ENCODE measurements at places on chromosomes 2 and 18.

DNA sequence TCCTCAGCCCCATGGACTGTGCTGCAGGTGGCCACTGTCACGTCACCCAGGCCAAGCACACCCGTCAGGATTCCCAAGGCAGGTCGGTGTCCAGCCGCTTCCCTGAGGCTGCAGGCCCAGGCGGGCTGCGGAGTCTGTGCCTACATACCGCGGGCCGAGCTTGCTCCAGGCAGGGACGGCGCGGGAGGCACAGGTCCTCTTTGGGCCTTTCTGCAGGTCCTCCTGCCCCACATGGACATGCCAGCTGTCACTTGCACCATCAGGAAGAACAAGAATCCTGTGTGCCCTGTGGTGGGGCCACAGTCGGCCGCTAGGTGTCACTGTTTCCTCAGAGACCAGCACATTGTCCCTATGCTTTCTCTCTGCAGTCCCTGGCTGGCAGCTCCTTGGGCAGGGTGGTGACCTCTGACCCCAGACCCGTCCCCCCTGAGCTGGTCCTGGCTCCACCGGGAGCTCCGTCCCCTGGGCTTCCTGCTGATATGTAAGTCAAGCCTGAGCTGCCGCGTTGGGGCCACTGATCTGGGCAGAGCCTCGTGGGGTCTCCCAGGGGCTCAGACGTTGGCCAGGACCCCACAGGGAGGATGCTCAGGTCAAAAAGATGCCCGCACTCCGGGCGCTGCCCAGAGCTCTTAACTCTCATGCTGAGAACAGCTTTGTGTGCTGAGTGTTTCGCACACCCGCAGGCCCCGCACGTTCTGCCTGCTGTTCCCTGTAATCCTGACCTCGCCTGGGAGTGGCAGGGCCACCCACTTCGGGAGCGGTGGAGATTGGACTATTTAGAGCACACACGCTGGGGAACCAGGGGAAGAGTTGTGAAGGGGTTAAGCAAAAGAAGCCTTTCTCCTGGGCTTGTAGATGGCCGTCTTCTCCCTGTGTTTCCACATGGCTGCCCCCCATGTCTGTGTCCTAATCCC is 17.3 kb upstream of the AGXT start:
- no peaks in the 10 kb centered on the region for H3K4me1 ChIP-seq
- no peak overlapping the region for H3K27ac ChIP-seq
- H3K4me3 ChIP-seq: no peak overlapping the region
- DNase-seq: peak; percentile 86
- H3K36me3 ChIP-seq: no peaks in the 10 kb centered on the region
- no peaks in the 10 kb centered on the region for H3K27me3 ChIP-seq

DNA sequence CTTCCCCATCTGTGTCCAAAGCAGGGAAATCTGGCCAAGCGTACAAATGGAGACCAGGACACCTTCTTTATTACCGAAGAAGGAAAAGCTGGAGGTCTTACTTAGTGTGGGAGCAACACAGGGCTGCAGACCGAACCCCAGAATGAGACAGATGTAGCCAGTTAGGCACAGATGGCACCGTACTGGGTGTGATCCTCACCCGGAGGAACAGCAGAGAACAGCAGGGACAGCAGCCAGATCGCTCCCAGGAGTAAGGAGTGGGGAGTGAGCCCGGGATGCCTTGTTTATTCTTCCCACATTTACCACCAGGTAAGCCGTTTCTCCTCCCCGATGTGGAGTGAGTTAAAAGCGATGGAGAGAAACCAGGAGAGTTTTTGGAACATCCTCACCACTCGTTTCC is 150.7 kb upstream of the SPRED2 start:
- H3K27me3 ChIP-seq: no peaks in the 10 kb centered on the region
- H3K4me3 ChIP-seq: no peak overlapping the region
- DNase-seq: no peak
- no peak overlapping the region for H3K27ac ChIP-seq
- H3K36me3 ChIP-seq: no peaks in the 10 kb centered on the region

DNA sequence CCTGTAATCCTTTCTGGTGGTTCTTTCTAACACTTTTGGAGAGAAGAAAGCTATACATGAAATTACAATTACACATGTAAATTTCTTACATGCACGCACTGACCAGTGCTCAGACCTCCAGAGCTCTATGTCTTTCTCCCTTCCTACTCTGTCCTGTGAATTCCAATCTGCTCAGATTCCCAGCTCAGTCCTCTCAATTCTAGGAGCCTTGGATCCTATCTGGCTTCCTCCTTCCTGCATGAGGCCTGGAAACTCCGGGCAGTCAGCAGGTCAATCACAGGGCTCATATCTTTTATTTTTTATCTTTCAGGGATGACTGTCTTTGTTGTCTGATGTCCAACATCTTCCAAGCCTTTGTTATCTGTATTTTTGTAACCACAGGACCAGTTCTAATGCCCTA is 56.0 kb downstream of the NEURL3 start:
- H3K4me3 ChIP-seq: no peak overlapping the region
- H3K36me3 ChIP-seq: no peaks in the 10 kb centered on the region
- H3K4me1 ChIP-seq: no peaks in the 10 kb centered on the region
- no peaks in the 10 kb centered on the region for H3K27me3 ChIP-seq

GRCh38 chr2:136254681-136255080 is 136.7 kb upstream of the CXCR4 start:
- H3K4me3 ChIP-seq: no peak overlapping the region
- DNase-seq: no peak
- H3K36me3 ChIP-seq: no peaks in the 10 kb centered on the region

DNA sequence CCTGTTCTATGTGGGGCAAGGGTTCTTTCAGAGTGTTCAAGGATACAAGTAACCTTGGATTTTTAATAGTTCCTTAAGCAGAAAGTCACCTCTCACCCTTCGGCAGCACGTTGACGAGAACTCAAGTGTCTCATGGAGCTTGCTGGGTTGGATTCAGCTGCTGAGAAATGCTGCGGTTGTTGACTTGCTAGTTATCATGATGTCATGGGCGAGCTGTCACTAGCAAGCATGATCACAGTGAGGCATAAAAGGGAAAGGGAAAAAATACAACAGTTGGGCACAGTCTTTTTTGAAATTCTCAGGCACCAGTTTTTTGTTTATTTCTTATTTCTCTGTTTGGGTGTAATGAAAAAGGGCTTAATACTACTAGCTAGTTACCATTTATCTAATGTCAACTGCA is 53.2 kb downstream of the ADCYAP1 start:
- peaks cover 9% of the 10 kb centered on the region for H3K4me1 ChIP-seq
- DNase-seq: no peak
- no peak overlapping the region for H3K27ac ChIP-seq
- H3K36me3 ChIP-seq: no peaks in the 10 kb centered on the region

- no peak overlapping the region for H3K4me3 ChIP-seq
- no peaks in the 10 kb centered on the region for H3K27me3 ChIP-seq
- H3K4me1 ChIP-seq: peaks cover 9% of the 10 kb centered on the region
- peaks cover under 1% of the 10 kb centered on the region for H3K36me3 ChIP-seq
- H3K27ac ChIP-seq: no peak overlapping the region
Observed at GRCh38 chr2:222604749-222605515, 51.0 kb downstream of the FARSB start.

DNA sequence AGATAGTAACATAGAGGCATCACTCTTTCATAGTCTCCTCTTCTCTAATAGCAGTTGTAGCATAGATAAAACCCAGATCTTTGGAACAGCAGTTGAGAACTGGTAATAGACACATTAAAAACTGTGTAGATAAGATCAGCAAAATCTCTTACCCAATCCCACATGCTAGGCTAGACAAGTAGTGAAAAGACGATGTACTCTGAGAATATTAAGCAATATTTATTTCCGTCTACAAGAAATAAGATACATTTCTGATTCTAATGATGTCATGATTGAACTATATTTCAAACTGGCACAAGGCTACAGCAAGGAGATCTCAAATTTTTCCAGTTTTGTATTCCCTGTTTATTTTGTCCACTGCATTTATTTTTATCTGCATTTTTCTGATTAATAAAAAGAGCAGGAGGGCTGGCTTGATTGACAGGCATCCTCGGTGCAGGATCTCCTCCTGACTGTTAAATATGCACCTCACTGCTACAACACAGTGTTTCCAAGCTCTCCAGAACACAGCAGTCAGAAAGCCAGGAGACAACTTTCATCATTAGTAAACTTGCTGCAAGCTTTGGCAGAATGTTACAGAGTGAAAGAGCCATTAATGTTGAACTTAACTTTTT is 73.3 kb upstream of the ATIC start:
- no peaks in the 10 kb centered on the region for H3K36me3 ChIP-seq
- H3K27ac ChIP-seq: no peak overlapping the region

GRCh38 chr2:132581591-132581990 is 88.4 kb downstream of the LYPD1 start:
- no peak overlapping the region for H3K4me3 ChIP-seq
- H3K4me1 ChIP-seq: no peaks in the 10 kb centered on the region
- H3K27me3 ChIP-seq: no peaks in the 10 kb centered on the region
- no peak overlapping the region for H3K27ac ChIP-seq
- H3K36me3 ChIP-seq: no peaks in the 10 kb centered on the region

DNA sequence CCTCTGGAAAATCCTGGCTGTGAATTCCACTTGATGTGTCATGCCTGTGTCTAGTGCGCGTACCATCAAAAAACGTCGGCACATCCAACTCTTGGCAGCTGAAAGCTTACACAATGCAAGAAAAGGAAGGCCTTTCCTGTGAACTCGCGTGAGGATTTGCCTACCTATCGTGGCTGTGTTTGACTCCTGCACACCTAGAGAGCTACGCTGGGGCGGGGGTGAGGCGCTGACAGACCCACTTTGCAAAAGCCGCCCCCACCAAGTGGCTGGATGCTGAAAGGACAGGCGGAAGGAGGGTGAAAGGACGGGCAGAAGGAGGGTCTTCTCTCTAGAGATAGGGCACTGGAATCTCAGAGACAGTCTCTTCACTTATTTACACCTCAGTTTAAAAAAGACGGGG is 270.1 kb downstream of the EIPR1 start:
- no peaks in the 10 kb centered on the region for H3K27me3 ChIP-seq
- no peaks in the 10 kb centered on the region for H3K36me3 ChIP-seq
- no peak overlapping the region for H3K4me3 ChIP-seq
- no peak overlapping the region for H3K27ac ChIP-seq
- DNase-seq: no peak

DNA sequence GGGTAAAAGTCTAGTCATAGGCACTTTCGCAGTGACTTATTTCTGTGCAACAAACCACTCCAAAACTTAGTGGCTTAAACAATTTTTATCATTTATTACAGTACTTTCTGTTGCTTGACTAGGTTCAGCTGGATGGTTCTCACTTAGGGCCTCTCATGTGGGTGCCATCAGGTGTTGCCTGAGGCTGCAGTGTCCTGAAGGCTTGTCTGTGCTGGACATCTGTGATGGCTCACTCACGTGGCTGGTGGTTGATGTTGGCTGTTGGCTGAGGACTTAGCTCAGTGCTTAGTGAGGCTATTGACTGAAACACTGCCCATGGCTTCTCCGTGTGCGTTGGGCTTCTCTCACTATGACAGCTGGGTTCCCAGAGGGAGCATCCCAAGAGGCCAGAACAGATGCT is 81.4 kb upstream of the GCFC2 start:
- H3K4me1 ChIP-seq: no peaks in the 10 kb centered on the region
- H3K36me3 ChIP-seq: no peaks in the 10 kb centered on the region
- H3K27me3 ChIP-seq: no peaks in the 10 kb centered on the region
- H3K4me3 ChIP-seq: no peak overlapping the region

GRCh38 chr2:41399437-41400087 is 648.3 kb upstream of the PKDCC start:
- H3K4me1 ChIP-seq: no peaks in the 10 kb centered on the region
- no peak overlapping the region for H3K4me3 ChIP-seq
- no peaks in the 10 kb centered on the region for H3K27me3 ChIP-seq
- no peaks in the 10 kb centered on the region for H3K36me3 ChIP-seq
- DNase-seq: no peak

GRCh38 chr2:1593371-1594122 is 150.8 kb downstream of the PXDN start:
- no peaks in the 10 kb centered on the region for H3K36me3 ChIP-seq
- DNase-seq: peak; percentile 65
- H3K27me3 ChIP-seq: no peaks in the 10 kb centered on the region
- no peak overlapping the region for H3K4me3 ChIP-seq

GRCh38 chr2:192072261-192072660 is 122.5 kb downstream of the TMEFF2 start:
- DNase-seq: no peak
- no peaks in the 10 kb centered on the region for H3K36me3 ChIP-seq

DNA sequence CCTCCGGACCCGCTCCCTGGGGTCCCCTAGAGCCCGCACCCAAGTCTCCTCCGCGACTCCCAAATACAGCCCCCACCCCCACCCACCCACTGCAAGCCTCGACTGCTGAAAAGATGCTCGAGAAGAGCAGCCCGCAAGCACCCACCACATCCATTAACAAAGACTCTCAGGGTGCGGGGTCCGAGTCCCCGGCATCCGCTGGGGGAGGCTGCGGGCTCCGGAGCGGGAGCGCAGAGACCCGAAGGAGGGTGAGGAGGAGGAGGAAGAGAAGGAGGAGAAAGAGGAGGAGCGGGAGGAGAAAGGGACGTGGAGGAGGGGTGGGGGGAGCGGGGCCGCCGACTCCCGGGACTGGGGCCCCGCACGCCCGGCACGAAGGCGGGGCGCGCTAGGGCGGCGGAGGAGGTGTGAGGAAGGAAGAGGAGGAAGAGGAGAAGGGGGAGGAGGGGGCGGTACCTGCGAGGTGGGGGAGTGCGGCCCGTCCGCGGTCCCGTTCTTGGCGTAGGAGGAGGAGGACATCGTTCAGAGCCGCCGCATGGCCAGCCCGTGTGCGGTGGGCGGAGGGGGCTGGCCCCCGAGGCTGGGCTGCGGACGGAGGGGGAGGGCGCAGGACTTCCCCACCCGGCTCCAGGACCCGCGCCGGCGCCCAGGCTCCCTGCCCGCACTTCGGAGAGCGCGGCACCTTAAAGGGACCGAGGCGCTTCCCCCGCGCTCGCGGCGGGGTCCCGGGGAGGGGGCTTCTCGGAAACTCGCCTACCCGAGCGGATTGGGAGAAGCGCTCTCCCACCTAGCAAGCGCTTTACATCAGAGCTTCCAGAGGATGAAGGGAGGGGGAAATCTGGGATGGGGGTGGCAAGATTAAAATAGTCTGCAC is at the start of gene CACNB4:
Gene CACNB4, minus strand, starts transcription at position 549 of the 871 bp plus-strand sequence.
- peak within 1 kb of the TSS; percentile 81 for H3K4me3 ChIP-seq
- H3K36me3 ChIP-seq: no peaks in the 10 kb centered on the region
- H3K27ac ChIP-seq: peak within 1 kb of the TSS; percentile 65
- DNase-seq: no peak

DNA sequence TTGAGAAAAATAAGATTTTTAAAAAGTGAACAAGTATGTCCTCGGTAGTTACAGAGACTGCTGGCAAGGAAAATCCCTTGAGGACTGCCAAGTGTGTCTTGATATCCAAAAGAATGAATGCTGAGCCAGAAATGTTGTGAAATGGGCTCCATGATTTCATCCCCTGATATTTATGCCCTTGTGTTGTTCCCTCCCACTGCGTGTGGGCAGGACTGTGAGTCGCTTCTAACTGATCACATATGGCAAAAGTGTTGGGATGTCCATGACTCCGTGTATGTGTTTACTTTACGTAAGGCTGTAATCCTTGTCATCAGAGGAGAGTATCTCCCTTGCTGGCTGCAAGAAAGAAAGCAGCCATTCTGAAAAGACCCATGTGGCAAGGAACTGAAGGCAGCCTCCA is 285.1 kb downstream of the SS18 start:
- DNase-seq: no peak
- no peak overlapping the region for H3K27ac ChIP-seq
- H3K27me3 ChIP-seq: no peaks in the 10 kb centered on the region
- no peaks in the 10 kb centered on the region for H3K36me3 ChIP-seq
- H3K4me3 ChIP-seq: no peak overlapping the region
- no peaks in the 10 kb centered on the region for H3K4me1 ChIP-seq
